HepG2 (cell line): ENCODE measurements at places on chromosomes 2 and 18. TPM values are rescaled to one million over a fixed set of nuclear protein-coding genes. Genes with fewer than 3 reads are reported as not detected.
A peak's percentile ranks its signal among the peaks of the same experiment; 100 is the strongest.

Gene CD207
- total RNA-seq: 0.09 and 0.27 TPM in 2 replicates

- H3K36me3 ChIP-seq: no peaks in the 10 kb centered on the region; the same call in none of the 2 replicates
- H3K4me3 ChIP-seq: no peak overlapping the region
- 0 out of 2 replicates have a peak, but pooled peaks cover 7% of the 10 kb centered on the region for H3K4me1 ChIP-seq
- no peak for DNase-seq
- H3K27ac ChIP-seq: no peak overlapping the region
These were observed 19.3 kb downstream of the CCDC88A start for GRCh38 chr2:55400332-55400731.

DNA sequence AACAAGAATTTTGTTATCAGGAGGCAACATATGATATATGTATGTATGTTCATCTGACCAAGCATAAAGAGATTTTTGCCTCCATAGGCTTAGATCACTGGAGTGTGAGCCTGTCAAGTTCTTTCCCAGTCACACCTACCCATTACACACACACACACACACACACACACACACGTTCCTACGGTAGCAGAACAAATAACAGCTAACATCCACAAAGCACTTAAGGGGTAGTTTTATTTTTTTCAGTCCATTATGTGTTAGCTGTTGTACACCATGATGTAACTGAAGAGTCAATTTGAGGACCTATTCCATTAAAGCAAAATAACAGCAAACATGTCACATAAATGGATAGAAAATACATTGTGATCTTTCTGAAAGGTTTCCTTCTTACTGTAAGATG is 39.5 kb downstream of the UGP2 start:
- H3K27ac ChIP-seq: no peak overlapping the region
- no peak overlapping the region for H3K4me3 ChIP-seq
- peaks cover 5% of the 10 kb centered on the region for H3K4me1 ChIP-seq

GRCh38 chr2:142299021-142299420 is 168.2 kb upstream of the LRP1B start:
- H3K36me3 ChIP-seq: no peaks in the 10 kb centered on the region
- no peaks in the 10 kb centered on the region for H3K4me1 ChIP-seq
- no peak overlapping the region for H3K4me3 ChIP-seq
- DNase-seq: no peak
- H3K27me3 ChIP-seq: no peaks in the 10 kb centered on the region
- no peak overlapping the region for H3K27ac ChIP-seq

DNA sequence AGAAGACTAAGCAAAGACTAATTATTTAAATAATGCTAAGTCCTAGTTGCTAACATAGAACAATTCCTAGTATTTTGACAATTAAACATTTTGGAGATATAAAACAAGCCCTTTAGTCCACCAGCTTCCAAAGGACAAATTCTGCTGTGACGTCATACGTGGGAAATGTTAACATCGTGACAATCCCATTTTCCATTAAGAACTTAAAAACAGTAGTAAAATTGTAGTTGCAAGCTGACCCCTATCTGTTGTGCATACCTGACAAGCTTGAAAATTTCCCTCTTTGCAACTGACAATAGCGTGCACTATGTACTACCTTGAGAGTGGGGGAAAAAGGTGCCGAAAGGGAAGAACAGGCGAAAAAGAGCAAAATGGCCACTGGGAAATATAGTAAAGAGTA is 279.8 kb downstream of the ZNF521 start:
- no peaks in the 10 kb centered on the region for H3K36me3 ChIP-seq
- peaks cover 11% of the 10 kb centered on the region for H3K4me1 ChIP-seq
- no peak overlapping the region for H3K4me3 ChIP-seq
- DNase-seq: no peak

DNA sequence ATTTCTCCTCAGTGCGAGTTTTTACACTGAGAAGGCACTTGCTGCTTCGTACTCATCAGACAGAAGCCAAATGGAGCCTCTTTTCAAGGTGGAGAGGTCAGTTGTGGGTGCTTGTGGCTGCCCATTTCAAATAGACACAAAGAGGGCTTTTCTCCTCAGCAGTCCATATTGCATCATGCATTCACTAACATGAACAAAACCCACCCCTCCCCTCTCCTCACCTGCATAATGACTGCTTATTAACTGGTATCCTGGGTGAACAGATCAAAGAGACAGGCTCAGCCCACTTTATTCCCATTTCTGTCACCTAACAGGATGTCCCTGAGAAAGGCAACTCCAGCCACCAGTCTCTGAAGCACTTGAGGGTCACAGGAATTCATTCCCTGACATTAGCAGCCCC is 28.9 kb downstream of the KLF7 start:
- peak; percentile 37 for DNase-seq
- H3K36me3 ChIP-seq: no peaks in the 10 kb centered on the region
- no peak overlapping the region for H3K4me3 ChIP-seq
- H3K27ac ChIP-seq: no peak overlapping the region
- H3K27me3 ChIP-seq: no peaks in the 10 kb centered on the region

Gene LIMS3
- 0.69 and 1.3 TPM in 2 replicates for total RNA-seq

Gene UGT1A5
- not detected in 2 replicates for total RNA-seq

- H3K27ac ChIP-seq: no peak overlapping the region
- DNase-seq: no peak
- H3K4me3 ChIP-seq: no peak overlapping the region
- peaks cover 90% of the 10 kb centered on the region for H3K27me3 ChIP-seq
- H3K4me1 ChIP-seq: peaks cover 28% of the 10 kb centered on the region; the same call in 1 of the 2 replicates
These were observed 7.7 kb upstream of the ARID5A start for GRCh38 chr2:96528700-96529375.

GRCh38 chr18:52970686-52971085 is 630.7 kb downstream of the DCC start:
- no peaks in the 10 kb centered on the region for H3K36me3 ChIP-seq
- no peak for DNase-seq
- no peak overlapping the region for H3K4me3 ChIP-seq

DNA sequence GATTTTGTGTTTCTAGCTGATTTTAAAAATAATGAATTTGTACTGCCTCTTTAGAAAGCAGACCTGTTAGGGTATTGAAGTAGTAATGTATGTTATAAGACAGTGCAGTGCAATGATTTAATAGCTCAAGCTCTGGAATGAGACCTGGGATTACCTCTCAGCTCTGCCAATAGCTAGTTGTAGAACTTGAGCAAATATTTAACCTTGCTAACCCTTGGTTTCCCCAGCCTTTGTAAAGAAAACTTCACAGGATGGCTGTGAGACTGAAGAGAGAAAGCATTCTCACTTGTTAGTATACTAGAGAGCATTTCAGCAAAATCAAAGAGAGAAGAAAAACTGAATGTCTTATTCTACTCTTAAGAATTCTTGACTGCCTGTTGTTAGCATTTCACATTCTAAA is 293.9 kb downstream of the KIAA1328 start:
- H3K36me3 ChIP-seq: no peaks in the 10 kb centered on the region
- H3K4me3 ChIP-seq: no peak overlapping the region
- no peak overlapping the region for H3K27ac ChIP-seq
- no peaks in the 10 kb centered on the region for H3K27me3 ChIP-seq

- peaks cover 20% of the 10 kb centered on the region for H3K4me1 ChIP-seq
- no peaks in the 10 kb centered on the region for H3K36me3 ChIP-seq
- H3K27me3 ChIP-seq: no peaks in the 10 kb centered on the region
- DNase-seq: no peak
- H3K27ac ChIP-seq: no peak overlapping the region
These were observed 19.1 kb downstream of the EFHD1 start for GRCh38 chr2:232652505-232652851.

Gene NT5DC4
- total RNA-seq: 2.4 and 4.2 TPM in 2 replicates

DNA sequence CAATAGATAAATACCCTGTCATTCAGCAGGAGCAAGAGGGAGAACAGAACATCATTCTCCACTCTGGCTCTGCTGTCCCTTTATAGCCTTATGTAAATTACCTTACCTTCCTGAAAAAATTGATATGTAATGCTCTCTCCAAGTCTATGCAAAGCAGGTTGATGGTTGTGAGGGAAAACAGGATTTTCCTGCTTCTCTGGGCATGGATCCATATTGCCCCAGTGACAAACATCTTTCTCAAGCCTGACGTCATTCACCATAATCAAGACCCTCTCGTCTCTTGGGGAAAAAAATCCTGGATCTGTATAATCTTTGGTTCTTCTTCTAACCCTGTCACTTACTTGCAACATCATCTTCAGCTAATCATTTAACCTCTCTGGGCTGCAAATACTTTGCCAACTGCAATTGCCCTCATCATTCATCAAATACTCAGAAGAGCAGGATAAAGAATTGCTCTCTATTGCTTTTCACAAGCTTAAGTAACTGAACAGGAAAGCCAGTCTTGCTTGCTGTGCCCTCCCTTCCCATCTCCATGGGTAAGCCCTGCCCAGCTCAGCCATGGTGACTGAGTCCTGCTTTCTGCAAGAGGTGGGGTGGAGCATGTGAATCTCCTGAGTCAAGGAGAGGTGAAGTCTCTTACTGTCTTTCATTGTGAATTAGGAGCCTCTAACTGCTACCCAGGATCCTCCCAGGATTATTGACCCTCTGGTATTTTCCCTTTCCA is 123.7 kb upstream of the KLF7 start:
- H3K4me1 ChIP-seq: peaks cover 9% of the 10 kb centered on the region
- no peak for DNase-seq
- H3K36me3 ChIP-seq: no peaks in the 10 kb centered on the region
- H3K27me3 ChIP-seq: no peaks in the 10 kb centered on the region
- no peak overlapping the region for H3K4me3 ChIP-seq

Gene PDCD1
- not detected in 2 replicates for total RNA-seq

Gene CPLX4
- total RNA-seq: not detected in 2 replicates
